ENCODE measurements at places on chromosomes 6 and 20. TPM values are rescaled to one million over a fixed set of nuclear protein-coding genes. Genes with fewer than 3 reads are reported as not detected.

Gene DEFB132
- not detected for total RNA-seq

DNA sequence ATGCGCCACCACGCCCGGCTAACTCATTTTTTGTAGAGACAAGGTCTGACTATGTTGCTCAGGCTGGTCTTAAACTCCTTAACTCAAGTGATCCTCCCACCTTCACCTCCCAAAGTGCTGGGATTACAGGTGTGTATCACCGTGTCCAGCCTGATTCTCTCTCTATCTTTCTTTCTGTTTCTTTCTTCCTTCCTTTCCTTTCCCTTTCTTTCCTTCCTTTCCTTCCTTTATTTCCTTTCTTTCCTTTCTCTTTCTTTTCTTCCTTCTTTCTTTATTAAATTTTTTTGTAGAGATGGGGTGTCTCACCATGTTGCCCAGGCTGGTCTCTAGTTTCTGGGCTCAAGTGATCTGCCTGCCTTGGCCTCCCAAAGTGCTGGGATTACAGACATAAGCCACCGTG is 38.7 kb upstream of the MTHFD1L start:
- no peak for DNase-seq
- no peaks in the 10 kb centered on the region for H3K4me1 ChIP-seq
- H3K4me3 ChIP-seq: no peak overlapping the region
- H3K27ac ChIP-seq: no peak overlapping the region
- H3K36me3 ChIP-seq: peaks cover 29% of the 10 kb centered on the region
- H3K27me3 ChIP-seq: no peaks in the 10 kb centered on the region

Gene VWA7
- total RNA-seq: 14.7 TPM

- H3K4me3 ChIP-seq: no peak overlapping the region
- no peak overlapping the region for H3K27ac ChIP-seq
- H3K4me1 ChIP-seq: no peaks in the 10 kb centered on the region
- DNase-seq: no peak
- H3K36me3 ChIP-seq: no peaks in the 10 kb centered on the region
Measured at GRCh38 chr6:9225441-9225871, 790.1 kb upstream of the SLC35B3 start.

DNA sequence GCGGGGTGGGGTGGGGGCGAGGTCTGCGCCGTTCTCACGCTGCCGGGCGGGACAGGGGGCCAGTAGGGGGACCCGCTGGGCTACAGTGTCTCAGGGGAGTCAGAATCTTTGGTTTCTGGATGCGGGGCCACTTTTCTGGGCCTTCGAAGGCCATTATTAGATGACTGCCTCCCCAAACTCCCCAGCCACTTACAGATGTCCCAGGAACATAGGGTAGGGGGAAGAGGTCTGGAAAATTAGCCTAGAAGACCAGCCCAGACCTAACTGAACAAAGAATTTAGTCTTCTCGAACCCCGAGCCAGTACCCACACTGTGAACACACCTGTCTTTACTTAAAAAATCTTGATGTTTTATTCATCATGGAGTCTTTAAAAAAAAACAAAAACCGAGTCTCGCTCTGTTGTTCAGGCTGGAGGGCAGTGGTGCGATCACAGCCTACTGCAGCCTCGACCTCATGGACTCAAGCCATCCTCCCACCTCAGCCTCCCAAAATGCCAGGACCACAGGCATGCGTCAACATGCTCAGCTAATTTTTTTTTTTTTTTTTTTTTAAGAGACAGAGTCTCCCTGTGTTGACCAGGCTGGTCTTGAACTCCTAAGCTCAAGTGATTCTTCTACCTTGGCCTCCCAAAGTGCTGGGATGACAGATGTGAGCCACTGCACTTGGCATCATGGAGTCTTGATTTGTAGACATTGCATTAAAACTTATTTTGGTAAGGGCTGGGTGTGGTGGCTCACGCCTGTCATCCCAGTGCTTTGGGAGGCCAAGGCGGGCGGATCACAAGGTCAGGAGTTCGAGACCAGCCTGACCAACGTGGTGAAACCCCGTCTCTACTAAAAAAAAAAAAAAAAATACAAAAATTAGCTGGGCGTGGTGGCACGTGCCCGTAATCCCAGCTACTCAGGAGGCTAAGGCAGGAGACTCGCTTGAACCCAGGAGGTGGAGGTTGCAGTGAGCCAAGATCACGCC is 3.3 kb upstream of the SLC29A1 start:
- no peaks in the 10 kb centered on the region for H3K27me3 ChIP-seq
- peak overlapping the region; percentile 75 for H3K4me3 ChIP-seq
- peak overlapping the region; percentile 98 for H3K27ac ChIP-seq
- no peaks in the 10 kb centered on the region for H3K36me3 ChIP-seq
- H3K4me1 ChIP-seq: peaks cover 92% of the 10 kb centered on the region

Gene RGS17
- total RNA-seq: 0.16 TPM

DNA sequence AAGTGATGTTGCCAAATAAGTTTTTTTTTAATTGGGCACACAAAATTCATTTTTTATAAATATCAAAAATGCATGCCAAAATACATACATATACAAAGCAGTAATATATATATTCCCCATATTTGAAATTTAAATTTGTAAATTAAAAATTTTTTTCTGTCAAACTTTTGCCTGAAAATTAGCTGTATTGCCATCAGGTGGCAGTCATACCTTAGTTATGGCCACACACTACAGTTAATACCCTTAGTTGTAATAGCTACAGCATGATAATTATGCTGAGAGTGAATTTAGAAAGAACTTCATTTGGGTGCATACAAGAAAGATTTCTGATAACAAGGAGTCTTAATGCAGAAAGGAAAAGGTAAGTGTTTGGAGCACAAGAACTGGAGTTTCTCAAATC is 46.2 kb upstream of the SDHAF4 start:
- H3K27me3 ChIP-seq: no peaks in the 10 kb centered on the region
- no peak overlapping the region for H3K4me3 ChIP-seq
- no peak overlapping the region for H3K27ac ChIP-seq
- no peaks in the 10 kb centered on the region for H3K4me1 ChIP-seq
- DNase-seq: no peak
- peaks cover 18% of the 10 kb centered on the region for H3K36me3 ChIP-seq

GRCh38 chr6:140436023-140436811 is 1061.8 kb upstream of the CITED2 start:
- no peaks in the 10 kb centered on the region for H3K36me3 ChIP-seq
- no peak overlapping the region for H3K27ac ChIP-seq
- H3K27me3 ChIP-seq: no peaks in the 10 kb centered on the region
- peaks cover 28% of the 10 kb centered on the region for H3K4me1 ChIP-seq
- no peak overlapping the region for H3K4me3 ChIP-seq

Gene BPI
- not detected for total RNA-seq

GRCh38 chr6:125789576-125790357 is 993 bp upstream of the NCOA7 start:
- peak overlapping the region; percentile 94 for H3K4me3 ChIP-seq
- H3K27ac ChIP-seq: peak overlapping the region; percentile 96
- H3K27me3 ChIP-seq: no peaks in the 10 kb centered on the region
- peaks cover 59% of the 10 kb centered on the region for H3K4me1 ChIP-seq

DNA sequence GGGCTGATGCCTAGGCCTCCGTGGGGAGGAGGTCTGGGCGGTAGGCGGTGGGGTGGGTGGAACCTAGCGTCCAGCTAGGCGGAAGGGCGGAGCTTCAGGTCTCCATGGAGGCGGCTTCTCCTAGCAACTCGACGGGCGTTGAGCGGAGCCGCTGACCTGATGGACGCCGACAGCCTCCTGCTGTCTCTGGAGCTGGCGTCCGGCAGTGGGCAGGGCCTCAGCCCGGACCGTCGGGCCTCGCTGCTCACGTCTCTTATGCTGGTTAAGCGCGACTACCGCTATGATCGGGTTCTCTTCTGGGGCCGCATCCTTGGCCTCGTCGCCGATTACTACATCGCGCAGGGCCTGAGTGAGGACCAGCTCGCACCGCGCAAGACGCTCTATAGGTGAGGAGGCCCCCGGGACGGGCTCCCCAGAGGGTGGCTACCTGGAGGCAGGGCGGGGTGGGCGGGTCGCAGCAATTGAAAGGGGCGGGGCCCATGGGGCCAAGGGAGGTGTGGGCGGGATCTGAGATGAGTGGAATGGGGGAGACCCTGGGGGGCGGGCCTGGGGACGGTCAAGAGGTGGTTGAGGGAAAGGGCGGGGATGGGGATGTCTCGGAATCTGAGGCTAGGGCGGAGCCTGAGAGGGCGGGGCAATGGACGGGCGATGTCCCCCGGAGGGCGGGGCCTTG is at the start of gene RSPH9:
TSS of gene RSPH9 (plus strand) at position 97 of the 673 bp plus-strand sequence. CDS start at position 160, 63 bp downstream.
- H3K4me1 ChIP-seq: peaks cover 28% of the 10 kb centered on the region
- H3K27ac ChIP-seq: peak within 1 kb of the TSS; percentile 65
- peak within 1 kb of the TSS; percentile 67 for H3K4me3 ChIP-seq
- DNase-seq: peak; percentile 75
- H3K36me3 ChIP-seq: peaks cover 25% of the 10 kb centered on the region

DNA sequence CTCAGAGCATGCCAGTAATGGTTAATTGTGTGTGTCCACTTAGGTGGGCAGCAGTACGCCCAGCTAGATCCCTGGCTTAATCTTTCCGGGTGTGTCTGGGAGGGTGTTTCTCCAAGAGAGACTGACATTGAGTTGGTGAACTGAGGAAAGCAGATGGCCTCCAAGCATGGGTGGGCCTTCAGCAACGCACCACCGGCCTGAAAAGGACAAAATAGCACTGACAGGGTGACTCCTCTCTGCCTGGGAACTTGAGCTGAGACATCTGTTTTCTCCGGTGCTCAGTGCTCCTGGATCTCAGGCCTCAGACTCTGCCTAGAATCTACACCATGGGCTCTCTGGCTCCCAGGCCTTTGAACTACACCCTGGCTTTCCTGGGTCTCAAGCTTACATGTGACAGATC is 43.2 kb downstream of the C6orf118 start:
- H3K36me3 ChIP-seq: no peaks in the 10 kb centered on the region
- no peak overlapping the region for H3K27ac ChIP-seq
- no peak overlapping the region for H3K4me3 ChIP-seq
- no peaks in the 10 kb centered on the region for H3K4me1 ChIP-seq

- no peak overlapping the region for H3K4me3 ChIP-seq
- no peak overlapping the region for H3K27ac ChIP-seq
- peaks cover 6% of the 10 kb centered on the region for H3K4me1 ChIP-seq
- no peaks in the 10 kb centered on the region for H3K27me3 ChIP-seq
- H3K36me3 ChIP-seq: no peaks in the 10 kb centered on the region
Measured at GRCh38 chr6:153787341-153787606, 251.8 kb upstream of the OPRM1 start.

- peaks cover 11% of the 10 kb centered on the region for H3K4me1 ChIP-seq
- H3K27me3 ChIP-seq: peaks cover 90% of the 10 kb centered on the region
- no peak overlapping the region for H3K4me3 ChIP-seq
- peak overlapping the region; percentile 73 for H3K27ac ChIP-seq
- H3K36me3 ChIP-seq: no peaks in the 10 kb centered on the region
Measured at GRCh38 chr6:168219804-168220203, 99.8 kb downstream of the DACT2 start.

DNA sequence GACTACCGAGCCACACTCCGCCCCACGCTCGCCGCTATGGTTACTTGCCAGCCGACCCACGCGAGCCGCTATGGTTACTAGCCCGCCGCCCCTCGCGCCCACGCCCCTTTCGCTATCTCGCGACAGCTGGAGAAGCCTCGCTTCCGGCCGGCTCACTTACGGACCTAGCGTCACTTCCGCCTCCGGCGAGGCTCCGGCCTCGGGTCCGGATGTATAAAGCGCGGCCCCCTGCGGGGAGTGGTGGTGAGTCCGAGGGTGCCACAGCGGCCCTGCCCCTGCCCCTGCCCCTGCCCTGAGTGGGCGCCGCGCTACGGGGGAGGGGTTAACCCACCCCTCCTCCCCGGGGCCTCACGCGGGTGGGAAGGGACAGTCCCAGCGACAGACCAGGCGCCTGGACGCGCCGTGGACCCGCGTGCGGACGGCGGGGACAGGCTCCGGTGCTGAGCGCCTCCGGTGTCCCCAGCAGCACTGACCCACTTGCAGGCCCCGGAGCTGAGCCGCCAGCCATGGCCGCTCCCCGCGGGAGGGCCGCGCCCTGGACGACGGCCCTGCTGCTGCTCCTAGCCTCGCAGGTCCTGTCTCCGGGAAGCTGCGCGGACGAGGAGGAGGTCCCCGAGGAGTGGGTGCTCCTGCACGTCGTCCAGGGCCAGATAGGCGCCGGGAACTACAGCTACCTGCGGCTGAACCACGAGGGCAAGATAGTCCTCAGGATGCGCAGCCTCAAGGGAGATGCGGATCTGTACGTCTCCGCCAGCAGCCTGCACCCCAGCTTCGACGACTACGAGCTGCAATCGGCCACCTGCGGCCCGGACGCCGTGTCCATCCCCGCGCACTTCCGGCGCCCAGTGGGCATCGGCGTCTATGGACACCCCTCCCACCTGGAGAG is at the start of the genes C6orf120 and WDR27:
TSS of gene C6orf120 (plus strand) at position 173 of the 886 bp plus-strand sequence. CDS start at position 507, 334 bp downstream.
TSS of gene WDR27 (minus strand) at position 76 of the 886 bp plus-strand sequence. CDS start 13,024 bp downstream, outside the sequence.
- H3K4me3 ChIP-seq: peak within 1 kb of the TSS; percentile 96
- no peaks in the 10 kb centered on the region for H3K27me3 ChIP-seq
- H3K27ac ChIP-seq: peak within 1 kb of the TSS; percentile 96
- peaks cover 59% of the 10 kb centered on the region for H3K4me1 ChIP-seq

Gene GABRR2
- total RNA-seq: 0.69 TPM

DNA sequence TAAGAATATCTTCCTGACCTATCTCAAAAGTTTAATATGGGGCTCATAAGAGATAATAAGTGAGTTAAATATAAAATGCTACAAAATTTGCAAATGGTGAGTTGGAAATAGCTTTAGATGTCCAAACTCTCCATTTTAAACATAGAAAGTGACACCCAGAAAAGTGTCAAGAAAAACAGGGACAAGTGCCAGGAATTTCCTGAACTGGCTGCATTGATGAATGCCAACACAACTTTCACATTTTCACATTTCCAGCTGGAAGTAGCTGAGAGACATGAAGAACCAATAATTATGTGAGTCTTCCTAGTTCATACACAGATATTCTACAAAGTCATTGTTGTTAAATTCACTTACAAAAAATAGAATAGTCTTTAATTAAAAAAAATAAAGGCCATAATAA is 38.6 kb upstream of the B3GAT2 start:
- H3K27me3 ChIP-seq: peaks cover 23% of the 10 kb centered on the region
- no peak overlapping the region for H3K27ac ChIP-seq
- no peak for DNase-seq
- H3K36me3 ChIP-seq: no peaks in the 10 kb centered on the region

Gene RBPJL
- not detected for total RNA-seq

GRCh38 chr6:30915591-30915946 is 1.5 kb downstream of the VARS2 start:
- H3K4me1 ChIP-seq: peaks cover 27% of the 10 kb centered on the region
- no peaks in the 10 kb centered on the region for H3K27me3 ChIP-seq
- H3K27ac ChIP-seq: peak overlapping the region; percentile 95
- peak overlapping the region; percentile 74 for H3K4me3 ChIP-seq

GRCh38 chr6:166862287-166862977 is 93.9 kb downstream of the RNASET2 start:
- peak overlapping the region; percentile 55 for H3K27ac ChIP-seq
- peaks cover 21% of the 10 kb centered on the region for H3K4me1 ChIP-seq
- peak overlapping the region; percentile 74 for H3K4me3 ChIP-seq
- H3K27me3 ChIP-seq: peaks cover 58% of the 10 kb centered on the region
- H3K36me3 ChIP-seq: no peaks in the 10 kb centered on the region
- DNase-seq: no peak

DNA sequence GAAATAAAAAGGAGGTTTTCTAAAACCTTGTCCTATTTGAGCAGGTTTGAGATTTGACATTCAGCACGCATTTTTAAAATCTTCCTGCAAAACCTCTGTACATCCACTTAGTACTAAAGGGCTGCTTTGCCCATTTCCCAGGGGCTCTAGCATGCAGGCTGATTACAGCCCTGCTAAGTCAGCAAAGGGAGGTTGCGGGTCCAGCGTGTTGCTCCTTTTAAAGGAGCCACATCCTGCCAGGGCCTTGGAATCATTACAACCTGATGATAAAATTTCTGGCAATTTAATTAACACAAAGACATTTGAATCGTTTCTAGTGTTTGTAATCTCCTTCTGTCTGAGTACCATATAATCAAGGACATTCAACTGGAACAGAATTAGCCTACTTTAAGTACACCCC is 455.1 kb upstream of the CITED2 start:
- no peak for DNase-seq
- no peak overlapping the region for H3K27ac ChIP-seq
- H3K27me3 ChIP-seq: no peaks in the 10 kb centered on the region
- H3K4me3 ChIP-seq: no peak overlapping the region

Gene ELOVL5
- total RNA-seq: 19.0 TPM

Gene RWDD1
- 73.3 TPM for total RNA-seq
